ENCODE measurements at places on chromosomes 4 and X. TPM values are rescaled to one million over a fixed set of nuclear protein-coding genes. Genes with fewer than 3 reads are reported as not detected.
A peak's percentile ranks its signal among the peaks of the same experiment; 100 is the strongest.

GRCh38 chr4:99856166-99856565, 38.1 kb downstream of the LAMTOR3 start:
- peak; percentile 80 for DNase-seq

The FAM149A gene
- 31.9 TPM for total RNA-seq

DNA sequence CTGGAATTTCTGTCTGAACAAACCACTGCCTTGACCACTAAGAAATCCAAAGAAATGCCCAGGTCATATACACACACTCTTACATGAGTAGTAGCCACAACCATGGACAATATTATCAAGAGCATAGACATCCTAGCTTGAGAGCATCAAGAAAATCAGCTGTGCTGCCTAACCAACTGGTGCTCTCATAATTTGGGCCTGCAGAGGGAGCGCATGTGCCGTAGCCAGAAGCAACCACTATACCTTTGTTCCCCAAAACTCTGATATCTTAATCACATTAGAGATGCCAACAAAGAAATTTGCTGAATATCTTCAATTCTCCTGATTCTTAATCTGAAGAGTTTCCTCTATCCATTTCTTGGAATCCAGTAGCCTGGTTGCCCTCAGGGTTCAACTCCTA, 163.6 kb downstream of the ZNF674 start:
- no peak for DNase-seq

The OCIAD2 gene
- total RNA-seq, result 239 TPM

GRCh38 chr4:165210566-165210965, 3.2 kb downstream of the KLHL2 start:
- DNase-seq, result peak; percentile 17

GRCh38 chr4:148790691-148791090, 348.5 kb upstream of the NR3C2 start:
- peak; percentile 86 for DNase-seq

The L1CAM gene
- total RNA-seq, result 623 TPM

GRCh38 chrX:151753313-151754046, 18.9 kb downstream of the CNGA2 start:
- DNase-seq, result peak; percentile 8

- DNase-seq, result no peak
These were observed 26.8 kb upstream of the UGT2B4 start for GRCh38 chr4:69522554-69522953.

The RHOXF1 gene
- not detected for total RNA-seq

DNA sequence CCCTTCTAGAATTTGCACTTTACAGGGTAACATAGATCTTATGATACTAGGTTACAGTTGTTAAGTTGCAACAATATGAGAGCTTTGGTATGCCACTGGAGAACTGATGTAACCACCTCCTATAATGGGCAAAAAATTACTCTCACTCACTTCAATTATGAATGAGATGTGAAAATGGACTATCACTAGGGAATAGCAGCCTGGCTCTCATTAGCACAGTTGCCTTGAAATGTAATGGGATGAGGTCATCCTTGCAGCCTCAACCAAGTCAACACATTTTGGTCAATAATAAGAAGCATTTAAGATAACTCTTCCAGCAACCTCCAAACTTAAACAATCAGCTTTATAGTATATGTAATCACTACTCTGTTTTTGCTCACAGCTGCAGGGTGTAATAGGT, 69.4 kb downstream of the TBC1D9 start:
- DNase-seq, result no peak

The IL1RAPL2 gene
- total RNA-seq, result not detected

GRCh38 chrX:20217271-20217670, 49.4 kb downstream of the RPS6KA3 start:
- DNase-seq, result peak; percentile 34

DNA sequence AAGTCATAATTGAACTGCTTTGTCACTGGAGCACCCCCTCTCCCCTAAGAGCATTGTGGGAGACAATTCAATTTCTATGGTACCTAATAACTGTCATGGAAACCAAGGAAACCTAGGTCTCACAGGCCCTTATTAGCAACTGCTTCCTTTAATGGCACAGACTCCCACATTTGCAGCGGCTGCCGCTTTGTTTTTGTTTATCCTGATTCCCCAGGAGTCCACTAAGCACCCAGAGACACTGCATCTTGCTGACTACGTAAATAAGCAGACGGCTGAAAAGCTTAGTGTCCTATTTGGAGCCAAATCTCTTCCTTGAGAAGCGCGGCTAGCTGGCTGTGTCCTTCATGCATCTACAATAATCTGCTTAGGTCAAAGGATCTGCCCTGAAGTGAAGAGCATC, 494.4 kb downstream of the TMA16 start:
- DNase-seq, result no peak

The NAP1L3 gene
- total RNA-seq, result 1.2 TPM

GRCh38 chrX:132594129-132594528, 105.3 kb upstream of the MBNL3 start:
- peak; percentile 57 for DNase-seq

DNA sequence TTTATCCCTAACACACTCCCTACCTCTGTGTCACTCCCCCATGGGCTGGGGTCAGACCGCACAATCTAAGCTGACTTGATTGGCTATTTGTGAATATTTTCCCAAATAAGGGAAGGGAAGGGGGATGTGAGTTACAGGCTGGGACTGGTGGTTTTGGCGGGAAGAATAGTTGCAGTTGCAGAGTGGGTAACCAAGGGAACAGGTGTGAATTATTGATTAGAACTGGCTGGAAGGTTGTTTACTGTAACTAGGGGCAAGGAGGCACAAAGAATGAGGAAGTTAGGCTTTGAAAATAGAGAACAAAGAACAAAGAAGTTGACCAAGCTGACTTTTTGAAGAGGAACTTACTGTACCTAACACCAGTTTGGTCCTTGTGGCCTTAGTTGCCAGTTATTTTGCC, 88.0 kb upstream of the XAGE2 start:
- DNase-seq, result peak; percentile 11

The CXXC4 gene
- total RNA-seq, result not detected

The CXorf66 gene
- total RNA-seq, result not detected

The CRMP1 gene
- total RNA-seq, result 0.25 TPM

The PABPC1L2A gene
- total RNA-seq, result not detected

DNA sequence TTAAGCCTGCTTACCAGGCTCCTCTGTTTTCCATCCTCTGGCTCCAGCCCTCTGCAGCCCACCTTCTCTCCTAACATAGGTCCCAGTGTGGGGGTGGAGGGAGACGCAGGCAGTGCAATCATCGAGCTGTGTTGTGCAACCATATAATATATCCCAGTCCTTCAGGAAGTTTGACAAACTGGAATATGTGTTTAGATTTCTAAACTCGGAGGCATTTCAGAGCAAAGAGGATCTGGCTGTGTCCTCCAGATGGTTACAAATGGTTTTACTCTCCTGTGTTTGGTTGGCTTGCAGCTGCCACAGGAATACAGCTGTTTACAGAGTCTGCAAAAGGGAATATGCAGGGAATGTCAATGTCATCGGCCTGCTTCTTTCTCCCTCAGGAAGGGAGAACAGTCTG, 195.3 kb upstream of the LNX1 start:
- no peak for DNase-seq
